Kidney (tissue), 22 donors: ENCODE measurements at places on chromosomes 7 and 10. TPM values are rescaled to one million over a fixed set of nuclear protein-coding genes. Genes with fewer than 3 reads are reported as not detected.
A peak's percentile ranks its signal among the peaks of the same experiment; 100 is the strongest.

The AKR1C2 gene
- 11.8 TPM for polyA plus RNA-seq

The AKR1D1 gene
- not detected for polyA plus RNA-seq

DNA sequence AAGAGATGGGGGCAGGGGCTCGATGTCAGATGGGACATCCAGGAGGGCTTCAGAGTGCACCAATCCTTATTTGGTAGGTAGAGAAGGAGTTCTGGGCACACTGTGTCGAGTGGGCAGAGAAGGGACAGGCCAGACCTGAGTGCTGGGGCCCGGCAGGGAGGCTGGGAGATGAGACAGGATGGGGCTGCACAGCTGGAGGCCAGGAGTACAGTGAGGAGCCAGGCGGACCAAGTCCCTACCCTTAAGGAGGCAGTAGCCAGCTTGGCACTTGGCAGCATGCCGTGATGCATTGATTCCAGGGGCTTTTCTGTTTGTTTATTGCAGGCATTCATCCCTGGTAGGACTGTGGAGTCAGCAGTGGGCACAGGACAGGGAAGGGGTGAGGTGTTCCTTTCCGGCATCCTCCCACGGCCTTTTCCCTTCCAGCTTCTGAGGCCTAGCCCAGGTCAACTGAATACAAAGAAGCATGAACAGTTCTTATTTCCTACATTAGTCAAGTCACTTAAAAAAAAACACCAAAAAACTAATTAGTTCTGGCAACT lies 168.8 kb upstream of the CDCA7L start:
- peak; percentile 13 for DNase-seq

DNA sequence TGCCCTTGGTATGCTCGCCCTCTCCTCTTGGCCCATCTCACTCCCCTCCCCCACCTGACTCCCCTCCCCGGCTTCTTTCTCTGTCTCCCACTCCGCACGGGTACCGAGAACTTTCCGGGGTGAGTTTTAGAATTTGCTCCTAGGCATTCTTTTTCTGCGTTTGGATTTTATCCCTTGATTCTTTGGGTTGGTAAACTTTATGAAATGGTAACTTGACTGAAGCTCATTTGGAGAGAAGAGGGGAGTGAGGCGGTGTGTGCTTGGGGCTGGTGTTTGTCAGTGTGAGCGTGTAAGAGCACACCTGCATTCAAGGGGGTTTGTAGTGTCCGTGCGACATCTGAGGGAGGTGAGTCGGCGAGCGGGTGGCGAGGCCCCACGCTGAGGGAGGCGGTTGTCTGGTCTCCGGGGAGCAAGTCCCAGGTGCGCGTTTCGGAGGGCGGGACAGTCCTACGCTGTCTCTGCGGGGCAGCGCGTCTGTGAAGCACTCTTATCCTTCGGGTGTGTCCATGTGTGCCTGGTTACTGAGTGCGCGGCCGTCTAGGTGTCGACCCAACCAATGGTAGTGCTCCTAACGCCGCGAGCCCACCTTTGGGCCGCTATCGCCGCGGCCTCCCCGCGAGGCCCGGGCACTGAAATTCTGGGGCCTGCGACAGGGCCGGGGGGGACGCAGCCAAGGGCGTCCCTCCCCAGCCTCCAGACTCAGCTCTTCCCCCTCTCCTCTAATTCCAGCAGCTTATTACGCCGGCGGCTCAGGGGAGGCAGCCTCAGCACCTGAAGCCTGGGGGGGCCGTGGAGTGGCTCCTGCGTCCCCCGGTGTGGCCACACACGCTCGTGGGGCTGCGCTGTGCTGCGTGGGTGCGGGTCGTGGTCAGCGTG lies 2.6 kb upstream of the ZNF503 start:
- DNase-seq = peak; percentile 85
